ENCODE measurements at places on chromosomes 12 and 14. TPM values are rescaled to one million over a fixed set of nuclear protein-coding genes. Genes with fewer than 3 reads are reported as not detected.

ZNF891 gene
- polyA plus RNA-seq = 1.5 TPM

OR6C2 gene
- not detected for polyA plus RNA-seq

BICDL1 gene
- polyA plus RNA-seq = 15.6 TPM

CARMIL3 gene
- polyA plus RNA-seq = 7.2 TPM

LRRIQ1 gene
- not detected for polyA plus RNA-seq

RHEBL1 gene
- polyA plus RNA-seq = 6.1 TPM

PCK2 gene
- 58.4 TPM for polyA plus RNA-seq

SIX6 gene
- not detected for polyA plus RNA-seq

FGD4 gene
- polyA plus RNA-seq = 2.1 TPM

WNT1 gene
- 0.55 TPM for polyA plus RNA-seq

CHFR gene
- 89.0 TPM for polyA plus RNA-seq

ANKRD33 gene
- polyA plus RNA-seq = not detected

TAS2R30 gene
- polyA plus RNA-seq = not detected

SCN8A gene
- polyA plus RNA-seq = 0.16 TPM

KRT77 gene
- polyA plus RNA-seq = not detected

SLC6A12 gene
- polyA plus RNA-seq = 0.06 TPM

CLEC14A gene
- polyA plus RNA-seq = not detected

BBOF1 gene
- 0.89 TPM for polyA plus RNA-seq

OR6C65 gene
- polyA plus RNA-seq = not detected

MON2 gene
- polyA plus RNA-seq = 18.9 TPM

IAPP gene
- not detected for polyA plus RNA-seq

KRT85 gene
- polyA plus RNA-seq = not detected

KLHDC1 gene
- 2.8 TPM for polyA plus RNA-seq

NCKAP5L gene
- 4.0 TPM for polyA plus RNA-seq

INSM2 gene
- polyA plus RNA-seq = not detected

KLRC2 gene
- 0.25 TPM for polyA plus RNA-seq

ZNF385A gene
- 4.9 TPM for polyA plus RNA-seq

KRT6C gene
- not detected for polyA plus RNA-seq

POLE2 gene
- 1.4 TPM for polyA plus RNA-seq

PPP1R1A gene
- polyA plus RNA-seq = not detected

NEUROD4 gene
- polyA plus RNA-seq = not detected

HSP90B1 gene
- polyA plus RNA-seq = 94.5 TPM

FAM222A gene
- polyA plus RNA-seq = 0.49 TPM

GTF2H3 gene
- 10.5 TPM for polyA plus RNA-seq

TPH2 gene
- polyA plus RNA-seq = not detected

RTN1 gene
- polyA plus RNA-seq = 0.34 TPM

OR6S1 gene
- 0.14 TPM for polyA plus RNA-seq

All from B cell (primary cell).